Stimulated activated CD4-positive, alpha-beta T cell treated with anti-CD3 and anti-CD28 coated beads, Interleukin-1b, Interleukin-23, amount 100 ng/mL, for 1 hour (primary cell): ENCODE measurements at places on chromosomes 6 and 20.

GRCh38 chr6:6409397-6410030, 89.1 kb upstream of the F13A1 start:
- no peak for DNase-seq

DNA sequence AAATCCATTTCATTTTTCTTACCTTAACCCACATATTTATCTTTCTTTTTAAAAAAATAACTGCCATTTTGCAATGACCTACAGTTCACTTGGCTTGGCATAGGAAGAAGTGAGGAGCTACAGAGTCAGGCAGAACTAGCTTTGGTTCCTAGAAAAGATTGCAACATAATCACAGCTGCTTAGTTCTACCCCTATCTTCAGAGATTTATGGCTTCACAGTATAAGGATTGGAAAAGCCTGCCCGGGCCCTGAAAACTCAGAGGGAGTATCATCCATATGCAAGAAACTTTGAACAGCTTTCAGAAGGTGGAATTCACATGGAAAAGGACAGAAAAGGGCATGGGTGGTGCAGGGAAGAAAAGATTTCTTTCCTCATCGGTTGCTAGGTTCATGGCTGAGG, 774.3 kb upstream of the CHD6 start:
- DNase-seq = no peak

DNA sequence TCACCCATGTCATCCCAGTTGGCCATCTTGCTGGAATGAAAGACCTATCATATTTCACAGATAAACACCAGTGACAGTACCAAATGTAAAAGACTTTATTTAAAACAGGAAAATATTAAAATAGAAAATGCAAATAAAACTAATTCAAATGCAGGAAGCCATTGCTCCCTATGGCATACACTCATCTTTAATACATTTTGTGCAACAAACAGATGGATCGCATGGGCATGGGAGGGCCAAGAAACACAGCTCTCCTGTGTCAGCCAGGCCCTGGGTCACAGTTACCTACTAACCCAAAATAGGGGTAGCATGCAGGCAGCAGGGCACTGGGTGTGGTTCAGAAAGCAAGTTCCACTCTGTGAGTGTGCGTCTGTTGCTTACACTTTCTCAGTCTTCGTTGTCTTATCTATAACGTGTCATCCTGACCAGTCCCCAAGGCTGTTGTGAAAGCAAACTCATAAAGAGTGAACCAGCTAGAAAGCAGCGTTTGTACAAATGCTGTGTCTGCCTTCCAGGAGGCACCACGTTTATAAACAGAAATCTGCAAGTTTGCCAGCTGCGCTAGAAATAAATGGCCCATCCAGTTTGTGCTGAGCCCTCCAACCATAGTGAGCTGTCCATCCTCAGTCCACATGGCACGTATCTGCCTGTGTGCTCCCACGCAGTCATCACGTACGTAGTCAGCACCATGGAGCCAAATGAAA, 180.5 kb downstream of the SYNDIG1 start:
- DNase-seq = no peak

- no peak for DNase-seq
These were observed 168.5 kb downstream of the MYLK4 start for GRCh38 chr6:2582268-2582667.

DNA sequence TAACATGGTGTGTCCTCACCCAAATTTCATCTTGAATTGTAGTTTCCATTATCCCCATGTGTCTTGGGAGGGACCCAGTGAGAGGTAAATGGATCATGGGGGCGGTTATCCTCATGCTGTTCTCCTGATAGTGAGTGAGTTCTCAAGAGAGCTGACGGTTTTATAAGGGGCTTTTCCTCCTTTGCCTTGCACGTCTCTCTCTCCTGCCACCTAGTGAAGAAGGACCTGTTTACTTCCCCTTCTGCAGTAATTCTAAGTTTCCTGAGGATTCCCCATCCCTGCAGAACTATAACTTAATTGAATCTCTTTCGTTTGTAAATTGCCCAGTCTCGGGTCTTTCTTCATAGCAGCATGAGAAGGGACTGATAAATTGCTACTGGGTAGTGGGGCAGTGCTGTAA, 789.3 kb downstream of the FRK start:
- no peak for DNase-seq

DNA sequence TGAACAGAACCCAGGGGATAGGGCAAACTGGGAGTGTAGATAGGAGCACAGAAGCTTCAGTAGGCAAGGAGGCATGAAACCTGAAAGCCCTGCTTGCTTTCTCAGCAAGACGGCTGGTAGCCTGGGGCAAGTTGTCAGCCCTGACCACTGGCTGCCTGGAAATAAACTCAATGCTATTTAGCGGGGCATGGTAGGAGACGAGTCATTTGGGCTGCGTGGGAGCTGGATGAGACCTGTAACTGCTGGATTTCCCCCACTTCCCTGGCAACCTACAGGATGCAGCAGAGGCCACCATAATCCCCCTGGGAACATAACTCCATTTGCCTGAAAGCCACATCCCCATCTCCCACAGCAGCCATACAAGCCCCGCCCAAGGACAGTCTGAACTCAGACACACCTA, 332.6 kb upstream of the TBX18 start:
- no peak for DNase-seq

GRCh38 chr6:157548635-157549467, 167.9 kb downstream of the ZDHHC14 start:
- DNase-seq = no peak

DNA sequence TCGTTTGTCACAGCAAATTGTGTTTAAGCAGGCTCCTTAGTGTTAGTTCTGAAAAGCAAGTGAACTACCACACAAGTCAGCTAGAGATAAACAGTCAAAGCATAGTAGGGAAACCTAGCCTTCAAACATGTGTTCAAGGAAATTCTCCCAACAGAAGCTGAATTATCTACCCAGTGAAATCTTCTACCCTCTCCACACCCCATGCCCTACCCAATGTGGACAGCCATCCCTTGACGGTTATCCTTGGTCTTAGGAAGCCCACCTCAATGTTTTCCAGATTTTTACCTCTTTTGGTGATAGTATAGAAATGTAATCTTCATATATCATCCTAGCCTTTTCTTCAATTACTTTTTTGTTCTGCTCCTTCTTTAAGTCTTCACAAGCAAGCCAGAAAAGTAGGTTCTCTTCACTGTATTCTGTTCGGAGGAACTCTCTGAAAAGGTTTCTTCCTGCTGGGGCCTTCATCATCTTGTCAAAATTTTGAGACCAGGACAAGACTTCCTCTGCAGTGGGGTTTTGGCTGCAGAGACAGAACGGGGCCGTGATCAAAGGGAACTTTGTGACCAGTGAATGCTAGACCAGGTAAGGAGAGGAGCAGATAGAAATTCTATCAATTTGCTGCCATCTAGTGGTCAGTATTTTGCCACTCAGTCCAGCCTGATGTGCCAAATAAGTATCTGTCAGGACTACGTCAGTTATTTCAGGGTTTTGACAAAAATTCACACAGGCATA, 21.6 kb upstream of the MTRF1L start:
- no peak for DNase-seq

GRCh38 chr6:100008857-100009256, 14.8 kb upstream of the MCHR2 start:
- no peak for DNase-seq

- no peak for DNase-seq
These were observed 100.1 kb upstream of the PRDM1 start for GRCh38 chr6:105985816-105986632.

GRCh38 chr20:53918949-53919361, 151.4 kb downstream of the BCAS1 start:
- DNase-seq = no peak

- no peak for DNase-seq
These were observed 122.4 kb downstream of the NFATC2 start for GRCh38 chr20:51420111-51420510.

DNA sequence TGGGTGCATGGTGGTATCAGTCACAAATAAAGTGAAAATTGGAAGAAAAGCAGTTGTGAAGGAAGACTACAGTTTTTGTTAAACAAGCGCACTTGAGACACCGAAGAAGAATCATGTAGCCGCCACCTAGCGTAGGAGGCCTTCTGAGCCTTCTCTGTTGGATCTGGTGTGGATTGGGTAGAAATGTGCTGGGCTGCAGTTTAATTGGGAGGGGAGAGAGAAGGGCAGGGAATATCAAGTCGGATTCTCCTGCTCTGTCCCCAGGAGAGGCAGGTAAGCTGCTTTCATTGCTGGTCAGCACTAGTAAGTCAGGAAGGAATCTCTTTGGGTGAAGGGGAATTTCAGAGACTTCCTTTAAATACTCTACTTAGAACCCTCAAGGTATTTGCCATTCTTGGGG, 1.2 kb upstream of the FABP7 start:
- DNase-seq = no peak

- no peak for DNase-seq
These were observed 1.8 kb downstream of the RALGAPA2 start for GRCh38 chr20:20710443-20711315.

GRCh38 chr6:150334790-150335783, 33.7 kb upstream of the IYD start:
- DNase-seq = no peak

DNA sequence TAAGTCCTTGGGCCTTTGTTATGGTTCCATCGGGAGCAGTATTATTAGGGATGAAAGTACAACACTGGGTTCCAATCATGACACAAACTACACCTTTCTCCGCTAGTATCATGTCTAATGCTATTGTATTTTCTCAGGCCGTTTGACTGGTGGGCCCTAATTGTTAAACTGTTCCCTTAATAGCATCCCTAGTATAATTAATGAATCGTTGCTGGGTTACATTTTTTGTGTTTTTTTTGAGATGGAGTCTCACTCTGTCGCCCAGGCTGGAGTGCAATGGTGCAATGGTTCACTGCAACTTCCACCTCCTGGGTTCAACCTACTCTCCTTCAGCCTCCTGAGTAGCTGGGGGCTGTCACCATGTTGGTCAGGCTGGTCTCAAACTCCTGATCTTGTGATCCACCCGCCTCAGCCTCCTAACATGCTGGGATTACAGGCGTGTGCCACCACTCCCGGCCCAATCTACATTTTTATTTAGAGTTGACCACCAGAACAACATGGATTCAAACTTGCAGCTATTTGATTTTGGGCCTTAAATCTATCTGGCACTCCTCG, 4.1 kb upstream of the ZNFX1 start:
- no peak for DNase-seq

GRCh38 chr6:62971976-62972658, 239.2 kb upstream of the FKBP1C start:
- no peak for DNase-seq

- DNase-seq = no peak
These were observed 16.2 kb upstream of the RCAN2 start for GRCh38 chr6:46507426-46507825.

DNA sequence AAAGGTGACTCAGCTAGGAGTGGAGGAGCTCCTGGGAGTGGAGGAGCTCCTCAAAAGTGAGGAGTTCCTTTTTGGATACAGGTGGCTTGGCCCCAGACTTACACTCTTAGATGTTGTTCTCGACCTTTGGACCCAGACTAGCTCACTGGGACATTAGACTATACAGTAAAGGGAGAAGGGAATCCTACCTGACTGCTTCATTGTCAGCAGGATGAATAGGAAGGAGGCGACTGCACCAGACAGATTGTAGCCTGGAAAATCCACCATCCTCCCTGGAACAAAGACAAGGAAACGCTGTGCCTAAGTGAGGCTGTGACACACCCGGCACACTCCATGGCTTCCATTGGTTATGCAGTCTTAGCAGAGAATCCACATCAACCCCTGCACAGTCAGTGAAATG, at the start of gene BTNL2:
BTNL2 (minus strand) TSS at position 325 of the 400 bp plus-strand sequence; CDS start at position 267, 58 bp downstream.
- no peak for DNase-seq

GRCh38 chr6:97630604-97631003, 347.6 kb upstream of the MMS22L start:
- DNase-seq = no peak

- no peak for DNase-seq
These were observed 15.2 kb downstream of the COL19A1 start for GRCh38 chr6:69881322-69882151.

DNA sequence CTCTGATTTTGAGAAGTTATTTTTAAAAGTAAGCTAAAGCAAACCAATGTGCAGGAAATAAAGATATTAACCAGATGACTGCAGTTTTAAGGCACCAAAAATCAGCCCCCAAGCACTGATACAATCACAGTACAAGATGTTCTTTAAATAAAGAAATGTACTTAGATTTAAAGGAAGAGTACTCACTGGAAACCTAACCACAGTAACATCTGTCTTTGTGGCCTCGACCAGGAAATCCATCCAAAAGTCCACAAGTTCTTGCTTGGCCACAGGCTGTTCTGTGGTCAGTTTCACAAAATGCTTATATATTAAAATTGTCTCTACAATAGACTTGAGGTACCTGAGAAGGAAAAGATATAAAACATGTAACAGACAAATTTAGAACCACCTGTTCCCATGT, 105.9 kb upstream of the MAP7 start:
- DNase-seq = no peak

- DNase-seq = no peak
These were observed 41.8 kb upstream of the UBR2 start for GRCh38 chr6:42522036-42522435.

DNA sequence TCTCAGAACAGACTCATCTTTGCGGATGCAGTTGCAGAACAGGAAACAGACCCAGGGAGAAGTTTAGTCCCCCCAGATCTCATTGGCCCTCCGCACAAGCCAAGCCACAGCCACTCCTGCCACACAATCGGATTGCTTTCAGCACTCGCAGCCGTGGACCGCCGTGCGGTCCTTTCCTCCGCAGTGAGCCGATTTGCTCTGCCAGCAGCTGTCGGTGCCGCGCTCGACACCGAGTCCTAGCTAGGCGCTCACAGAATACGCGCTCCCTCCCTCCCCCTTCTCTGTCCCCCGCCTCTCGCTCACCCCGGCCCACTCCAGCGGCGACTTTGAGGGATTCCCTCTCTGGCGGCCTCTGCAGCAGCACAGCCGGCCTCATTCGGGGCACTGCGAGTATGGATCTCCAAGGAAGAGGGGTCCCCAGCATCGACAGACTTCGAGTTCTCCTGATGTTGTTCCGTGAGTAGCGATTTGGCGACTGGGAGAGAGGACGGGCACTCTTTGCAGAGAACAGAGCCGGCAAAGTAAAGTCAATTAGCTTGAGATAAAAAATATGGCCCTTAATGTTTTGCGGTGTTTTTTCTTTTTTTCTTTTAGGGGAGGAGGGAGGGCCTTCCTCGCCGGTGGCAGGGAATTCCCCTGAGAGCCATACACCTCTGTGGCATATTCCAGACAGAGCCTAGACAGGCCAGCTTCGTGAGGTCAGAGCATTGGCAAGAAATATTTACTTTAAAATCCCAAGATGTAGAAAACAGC, at the start of gene LAMP5:
LAMP5 (plus strand) TSS at position 130 of the 753 bp plus-strand sequence; CDS start at position 393, 263 bp downstream.
- DNase-seq = no peak

GRCh38 chr20:63696628-63697356, at the start of gene TNFRSF6B:
Gene TNFRSF6B (plus strand): TSS chr20:63696652. CDS start chr20:63696768, 116 bp downstream.
- no peak for DNase-seq

GRCh38 chr20:33658510-33658909, 3.6 kb upstream of the C20orf144 start:
- DNase-seq = no peak
